Keratinocyte (primary cell): ENCODE measurements at places on chromosomes 4 and X. TPM values are rescaled to one million over a fixed set of nuclear protein-coding genes. Genes with fewer than 3 reads are reported as not detected.

GRCh38 chr4:163587867-163588266 is 93.4 kb downstream of the TMA16 start:
- H3K27ac ChIP-seq, result no peak overlapping the region
- H3K4me1 ChIP-seq, result no peaks in the 10 kb centered on the region
- DNase-seq, result no peak
- no peaks in the 10 kb centered on the region for H3K36me3 ChIP-seq

GRCh38 chr4:94621491-94622080 is 136.2 kb upstream of the BMPR1B start:
- no peaks in the 10 kb centered on the region for H3K4me1 ChIP-seq
- H3K36me3 ChIP-seq, result peaks cover 12% of the 10 kb centered on the region
- no peak overlapping the region for H3K4me3 ChIP-seq
- no peak overlapping the region for H3K27ac ChIP-seq

- H3K27ac ChIP-seq, result no peak overlapping the region
- H3K4me1 ChIP-seq, result no peaks in the 10 kb centered on the region
- H3K36me3 ChIP-seq, result no peaks in the 10 kb centered on the region
- H3K27me3 ChIP-seq, result no peaks in the 10 kb centered on the region
Observed at GRCh38 chrX:16963216-16963615, 16.8 kb downstream of the REPS2 start.

DNA sequence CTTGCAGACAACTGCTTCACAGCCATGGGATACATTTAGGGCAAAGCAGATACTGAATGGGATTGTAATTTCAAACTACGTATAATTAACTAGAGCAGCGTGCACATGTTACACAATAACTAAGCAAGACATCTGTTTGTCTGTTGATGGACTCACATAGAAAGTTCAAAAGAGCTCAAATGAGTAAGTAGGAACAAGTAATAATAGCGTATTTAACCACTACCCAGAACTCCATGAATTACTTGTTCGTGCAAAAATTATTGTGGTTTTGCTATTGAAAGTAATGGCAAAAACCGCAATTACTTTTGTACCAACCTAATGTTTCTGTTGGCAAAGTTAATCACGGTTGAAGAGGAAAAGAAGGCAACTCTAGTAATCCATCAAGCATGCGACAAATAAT is 825.4 kb downstream of the PCDH18 start:
- H3K4me3 ChIP-seq, result no peak overlapping the region
- no peak overlapping the region for H3K27ac ChIP-seq
- H3K36me3 ChIP-seq, result no peaks in the 10 kb centered on the region

Gene CLDN2
- polyA plus RNA-seq, result not detected in 3 replicates

Gene ITIH6
- 0.01 TPM in 1 of 3 replicates, not detected in the others for polyA plus RNA-seq
